M059J (cell line): ENCODE measurements at places on chromosomes 7 and 10. TPM values are rescaled to one million over a fixed set of nuclear protein-coding genes. Genes with fewer than 3 reads are reported as not detected.
A peak's percentile ranks its signal among the peaks of the same experiment; 100 is the strongest.

DNA sequence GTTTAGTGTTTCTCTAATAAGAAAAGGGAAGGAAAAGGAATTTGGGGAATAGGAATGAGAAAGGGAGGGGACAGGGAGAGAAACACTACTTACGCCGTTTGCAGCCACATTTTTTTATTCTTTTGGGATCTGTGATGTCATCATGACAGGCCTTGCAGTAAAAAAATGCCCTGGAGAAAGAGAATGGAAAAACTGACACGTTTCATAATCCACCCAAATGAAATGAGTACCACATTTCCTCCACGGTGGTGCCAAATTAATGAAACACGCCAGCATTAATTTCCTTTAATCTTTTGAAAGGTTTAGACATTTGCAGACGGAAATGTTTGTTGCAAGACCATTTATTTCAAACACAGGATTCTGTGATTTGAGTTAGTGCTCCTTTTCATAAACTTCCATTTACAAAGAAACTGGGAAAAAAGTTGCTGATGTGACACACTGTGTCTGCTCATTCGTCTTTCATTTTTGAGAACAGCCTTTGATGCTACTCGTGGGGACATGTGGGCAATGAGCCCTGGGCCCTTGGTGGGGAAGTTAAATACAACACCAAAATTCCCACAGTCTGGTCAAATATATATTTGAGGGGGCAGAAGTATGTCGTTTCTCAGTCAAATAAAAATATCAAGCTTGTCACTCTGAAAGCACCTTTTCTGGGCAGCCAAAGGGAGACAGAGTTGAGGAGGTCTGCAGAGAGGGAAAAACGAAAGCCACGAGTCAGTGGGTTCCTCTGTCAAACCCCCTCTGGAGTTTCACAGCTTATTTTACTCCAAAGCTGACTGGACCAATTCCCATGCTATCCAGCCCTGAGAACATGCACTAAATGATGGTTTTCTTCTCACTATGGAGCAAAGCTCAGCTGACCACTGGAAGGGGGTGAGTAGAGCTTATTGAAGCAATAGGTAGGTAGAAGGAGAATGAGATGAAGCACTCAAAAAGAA is 625.5 kb downstream of the KCNMA1 start:
- no peak for DNase-seq

DNA sequence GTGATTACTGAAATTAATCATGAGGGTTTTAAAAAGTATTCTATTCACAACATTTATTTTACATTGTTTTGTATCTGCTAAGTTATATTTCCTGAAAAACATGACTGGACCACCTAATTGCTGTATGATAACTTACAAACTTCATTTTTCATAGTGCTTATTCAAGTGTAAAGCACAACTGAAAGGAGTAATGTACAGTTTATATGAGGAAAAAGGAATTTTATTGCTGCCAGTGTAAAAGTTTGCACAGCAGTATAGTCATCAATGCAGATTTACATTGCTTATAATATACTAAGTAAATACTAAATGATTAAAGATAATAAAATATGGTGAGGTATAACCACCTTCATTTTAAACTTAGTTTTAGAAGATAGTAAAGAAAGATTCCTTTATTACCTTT is 4.0 kb downstream of the PTEN start:
- DNase-seq: no peak

- DNase-seq: no peak
Observed at GRCh38 chr10:8182806-8183205, 128.3 kb downstream of the GATA3 start.

- DNase-seq: peak; percentile 95
Observed at GRCh38 chr10:101817337-101818118, 716 bp downstream of the OGA start.

DNA sequence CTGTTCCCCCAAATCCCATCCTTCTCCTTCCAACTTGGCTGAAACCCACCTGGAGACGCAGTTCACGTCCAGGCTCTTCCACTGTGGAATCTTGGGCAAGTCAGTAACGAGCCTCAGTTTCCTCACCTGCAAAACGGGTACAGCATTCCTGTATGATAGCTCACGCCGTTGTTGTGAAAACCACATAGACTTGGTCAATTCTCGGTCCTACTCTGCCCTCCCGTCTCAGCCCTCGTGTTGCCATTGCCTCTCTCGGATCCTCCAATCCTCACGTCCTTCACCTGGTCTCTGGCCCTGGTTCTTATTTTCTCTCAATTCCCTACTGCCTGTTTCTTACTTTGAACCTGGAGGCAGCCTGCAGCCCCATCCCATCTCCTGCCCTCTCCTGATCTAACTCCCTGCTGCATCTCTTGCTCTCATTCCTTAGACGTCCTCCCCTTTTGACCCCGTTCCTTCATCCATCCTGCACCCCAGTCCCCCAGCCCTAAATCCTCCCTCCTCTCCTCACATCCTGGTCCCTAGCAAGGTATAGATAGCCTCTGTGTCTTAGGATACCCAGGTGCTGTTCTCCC is 2.0 kb upstream of the MUC12 start:
- DNase-seq: no peak

- DNase-seq: no peak
Observed at GRCh38 chr7:120841608-120842007, 16.3 kb downstream of the TSPAN12 start.

The RAB19 gene
- total RNA-seq: not detected in 2 replicates

The TLX1 gene
- not detected in 2 replicates for total RNA-seq
